ENCODE measurements at places on chromosomes 2 and 18.

DNA sequence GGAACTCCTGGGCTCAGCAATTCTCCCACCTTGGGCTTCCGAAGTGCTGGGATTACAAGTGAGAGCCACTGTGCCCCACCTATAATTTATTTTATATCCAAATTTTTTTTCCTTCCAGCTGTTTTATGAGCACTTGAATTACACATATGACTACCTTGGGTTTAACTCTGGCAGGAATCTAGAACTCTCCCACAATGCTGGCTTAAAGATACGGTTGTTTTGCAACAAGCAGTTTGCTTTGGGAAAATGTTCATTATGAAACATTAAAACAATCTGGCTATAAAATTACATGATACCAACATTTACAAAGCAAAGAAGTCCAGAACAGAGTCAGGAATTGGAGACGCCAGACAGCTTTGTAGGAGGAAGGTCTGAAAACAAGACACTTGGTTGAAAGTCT lies 12.8 kb downstream of the CD302 start:
- DNase-seq = no peak

- DNase-seq = no peak
These were observed 166.2 kb upstream of the DTNA start for GRCh38 chr18:34543945-34544344.

DNA sequence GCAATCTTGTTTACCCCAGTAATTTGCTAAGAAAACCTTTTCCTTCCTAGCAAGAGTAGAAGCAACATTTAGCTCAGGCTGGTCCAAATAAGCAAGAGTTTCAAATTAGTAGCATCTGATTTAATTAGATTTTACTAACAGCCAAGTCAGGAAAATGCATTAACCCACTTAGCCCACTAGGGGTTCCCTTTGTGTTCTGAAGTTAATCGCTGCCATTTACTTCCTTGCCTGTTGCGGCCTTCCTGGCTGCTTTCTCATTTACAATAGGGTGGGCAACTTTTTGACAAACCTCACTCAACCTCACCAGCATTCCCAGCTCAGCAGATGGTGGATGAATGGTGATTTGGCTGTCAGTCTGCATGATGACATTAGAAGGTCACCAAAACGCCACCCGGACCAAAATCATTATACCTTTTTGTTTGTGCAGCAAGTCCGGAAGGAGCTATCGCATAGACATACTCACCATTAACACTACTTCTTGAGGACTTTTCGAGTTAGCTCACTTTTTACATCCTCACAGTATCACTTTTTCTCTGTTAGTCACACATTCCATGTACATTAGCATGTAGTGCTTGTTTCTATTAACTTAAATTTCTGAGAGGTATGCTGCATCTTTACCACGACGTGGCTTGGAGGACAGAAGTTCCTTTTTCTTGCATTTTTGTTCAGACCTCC lies 101.5 kb upstream of the SETBP1 start:
- no peak for DNase-seq

DNA sequence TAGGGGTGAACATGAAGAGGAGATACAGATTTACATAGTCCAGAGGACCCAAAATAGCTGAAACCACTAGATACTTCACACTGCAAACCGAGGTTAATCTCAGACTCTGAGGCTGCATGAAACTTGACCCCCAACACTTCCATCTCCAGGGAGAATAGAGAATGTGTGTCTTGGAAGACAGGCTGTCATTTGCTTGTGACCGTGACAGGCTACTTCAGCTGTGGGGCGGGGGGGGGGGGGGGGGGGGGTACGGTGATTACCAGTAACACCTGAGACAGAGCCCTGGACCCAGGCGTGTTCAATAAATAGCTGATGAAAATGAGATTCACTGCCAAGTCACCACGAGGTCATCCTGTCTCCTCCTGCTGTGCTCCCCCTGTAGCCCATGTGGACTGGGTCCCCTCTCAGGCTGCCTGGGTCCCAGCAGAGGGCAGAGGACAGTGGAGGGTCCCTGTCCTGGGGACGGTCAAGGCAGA lies 5.7 kb upstream of the KLHL29 start:
- DNase-seq = no peak

DNA sequence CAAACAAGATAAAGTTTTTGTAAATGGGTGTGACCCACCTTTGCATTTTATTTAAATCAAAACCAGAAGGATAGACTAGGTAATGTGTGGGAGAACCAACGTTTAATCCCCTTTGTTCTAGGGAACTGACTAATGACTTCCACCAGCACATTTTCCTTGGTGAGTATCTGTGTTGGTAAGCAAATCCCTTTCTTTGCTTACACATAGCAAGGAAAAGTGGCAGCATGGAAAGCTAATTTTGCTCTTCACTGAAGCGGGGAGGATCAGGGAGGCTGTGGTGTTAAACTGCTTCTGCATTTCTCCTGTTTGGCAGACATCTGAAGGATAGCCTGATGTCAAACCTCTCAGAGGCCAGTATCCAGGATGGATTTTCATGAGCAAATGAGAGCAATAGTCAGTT lies 331.1 kb downstream of the PTPRM start:
- no peak for DNase-seq

DNA sequence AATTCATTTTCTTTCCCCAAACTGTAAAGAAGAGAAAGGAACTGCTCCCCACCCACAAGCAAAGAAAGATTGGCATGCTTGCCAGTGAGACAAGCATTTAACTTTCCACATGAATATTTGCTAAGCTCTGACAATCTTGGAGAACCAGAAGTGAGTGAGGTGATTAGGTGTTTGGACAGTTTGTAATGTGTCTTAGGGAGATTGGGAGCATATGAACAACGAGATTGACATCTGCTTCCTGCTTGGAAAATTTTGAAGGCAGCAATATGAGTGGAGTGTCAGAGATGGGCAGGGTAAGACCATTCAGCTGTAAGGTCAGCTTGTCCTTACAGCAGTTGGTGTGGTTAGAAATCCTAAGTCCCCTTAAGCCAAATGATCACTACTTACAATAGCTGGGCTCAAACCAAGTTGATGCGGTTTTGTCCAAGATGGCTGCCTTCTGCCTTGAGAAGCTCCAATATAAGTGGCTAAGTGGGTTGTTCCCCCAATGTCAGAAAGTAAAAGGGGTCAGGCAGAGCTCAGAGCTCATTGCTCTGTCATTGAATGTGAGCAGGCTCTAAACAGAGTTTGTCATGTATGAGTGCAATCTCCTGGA lies 36.0 kb upstream of the GALNT5 start:
- no peak for DNase-seq

DNA sequence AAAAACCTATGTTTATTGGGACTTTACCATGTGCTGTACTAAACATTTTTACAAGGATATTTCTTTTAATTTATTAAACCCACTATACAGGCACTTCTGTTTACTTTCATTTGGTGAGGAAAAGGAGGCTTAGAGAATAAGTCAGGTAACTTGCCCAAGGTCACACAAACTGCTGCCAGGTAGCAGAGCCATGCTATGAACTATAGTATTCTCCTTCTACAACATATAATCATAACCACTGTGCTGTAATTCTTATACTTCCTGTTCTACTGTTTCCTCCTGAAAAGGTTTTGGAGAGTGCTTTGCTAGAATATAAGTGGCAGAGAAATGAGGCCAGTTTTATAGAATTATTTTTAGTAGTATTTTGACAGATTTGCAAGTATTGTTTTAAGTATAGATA lies 29.5 kb downstream of the SLC39A10 start:
- no peak for DNase-seq

GRCh38 chr18:41719808-41720207 lies 235.2 kb upstream of the PIK3C3 start:
- no peak for DNase-seq

DNA sequence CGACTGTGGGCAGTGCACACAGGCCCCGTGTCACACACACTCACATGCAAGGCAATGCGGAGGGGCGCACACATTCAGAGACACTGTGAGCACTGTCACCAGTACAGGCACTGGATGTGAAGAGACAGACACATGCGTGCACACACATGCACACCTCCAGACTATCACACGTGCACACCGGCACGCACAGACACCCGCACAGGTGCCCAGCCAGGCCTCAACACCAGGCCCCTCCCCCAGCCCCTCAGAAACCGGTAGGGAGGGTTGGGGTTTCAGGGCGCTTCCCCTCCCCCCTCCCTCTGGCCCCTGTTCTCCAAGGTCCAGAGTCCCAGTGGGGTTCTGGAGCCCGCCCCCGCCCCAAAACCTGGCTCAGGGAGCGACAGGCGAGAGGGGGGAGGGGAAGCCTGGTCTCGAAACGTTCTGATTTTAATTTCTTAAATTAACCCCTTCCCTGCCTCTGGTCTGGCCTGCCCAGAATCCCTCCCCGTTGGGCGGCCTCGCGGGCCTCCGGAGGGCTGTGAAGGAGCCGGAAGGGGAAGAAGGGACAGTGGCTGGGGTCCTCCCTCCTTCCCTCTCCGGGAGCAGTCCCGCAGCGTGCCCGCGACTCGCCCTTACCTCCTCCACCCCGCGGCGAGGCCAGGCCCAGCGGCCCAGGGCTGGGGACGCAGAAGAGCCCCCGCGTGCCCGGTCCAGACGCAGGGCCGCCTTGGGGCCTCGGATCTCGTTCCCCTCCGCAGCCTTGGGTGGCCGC lies 558 bp downstream of the FBXO41 start:
- peak; percentile 28 for DNase-seq

GRCh38 chr2:17709897-17710296 lies 43.7 kb downstream of the SMC6 start:
- no peak for DNase-seq

GRCh38 chr18:21040466-21040865 lies 71.1 kb downstream of the ROCK1 start:
- DNase-seq = no peak

- no peak for DNase-seq
These were observed 40.8 kb upstream of the ANKRD62 start for GRCh38 chr18:12052866-12053265.

DNA sequence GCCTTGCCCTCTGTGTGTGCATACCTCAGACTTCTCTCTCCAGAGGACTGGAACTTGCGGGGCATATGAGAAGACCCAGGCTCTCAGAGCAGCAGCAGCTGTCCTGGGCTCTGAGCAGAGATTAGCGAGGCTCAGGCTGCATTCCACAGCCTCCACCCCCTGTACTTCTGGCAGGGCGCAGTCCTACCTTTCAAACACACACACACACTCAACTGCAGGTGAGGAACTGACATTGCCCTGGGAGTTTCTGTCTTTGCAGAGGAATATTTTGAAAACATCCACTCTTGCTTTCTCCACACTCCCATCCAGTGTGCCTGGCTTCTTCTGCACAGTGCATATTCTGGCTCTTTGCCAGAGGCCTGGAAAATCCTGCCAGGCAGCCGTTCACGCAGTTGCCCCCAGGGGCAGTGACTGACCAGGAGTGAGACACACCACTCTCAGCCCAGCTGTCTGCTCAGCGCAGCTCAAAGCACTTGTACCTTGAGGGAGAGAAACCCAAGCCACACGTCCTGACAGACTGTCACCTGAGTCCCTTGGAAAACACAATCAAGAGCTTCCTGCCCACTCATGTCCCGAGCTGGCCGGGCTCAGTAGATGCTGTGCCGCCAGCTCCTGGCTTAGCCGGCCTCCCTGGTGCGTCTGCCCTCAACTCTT lies 460.8 kb downstream of the RNF144A start:
- no peak for DNase-seq

DNA sequence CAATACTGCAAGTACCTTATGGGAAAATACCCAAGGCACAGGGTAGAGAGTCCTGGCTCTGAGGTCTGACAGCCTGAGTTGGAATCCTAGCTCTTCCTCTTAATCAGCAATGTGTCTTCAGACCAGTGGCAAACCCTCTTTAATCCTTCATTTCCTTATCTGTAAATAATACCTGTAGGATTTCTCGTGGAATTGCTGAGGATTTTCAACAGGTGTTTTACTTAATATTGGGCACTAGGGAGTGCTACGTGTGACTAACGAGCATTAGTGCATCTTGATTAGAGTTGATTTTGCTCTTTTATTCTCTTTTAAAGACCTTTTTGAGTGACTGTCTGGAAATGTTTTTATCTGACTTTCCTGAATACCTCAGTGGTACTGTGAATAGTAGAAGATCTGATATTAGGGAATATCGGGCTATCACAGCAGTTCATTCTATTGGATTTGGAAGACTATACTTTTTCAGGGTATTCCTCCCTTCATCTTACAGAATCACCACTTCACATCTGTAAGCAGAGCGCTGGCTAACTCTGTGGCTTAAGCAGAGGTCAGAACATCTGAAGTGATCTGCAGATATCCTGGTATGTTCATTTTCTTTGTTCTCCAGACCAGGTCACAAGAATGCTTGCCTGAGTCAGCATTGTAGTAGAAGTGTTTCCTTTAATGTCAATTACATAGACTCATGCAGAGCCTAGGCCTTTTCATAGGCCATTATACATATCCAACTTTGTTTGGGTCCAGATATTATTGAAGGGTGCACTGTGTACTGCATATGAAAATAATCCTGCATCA lies 49.1 kb downstream of the ARHGAP28 start:
- no peak for DNase-seq
